ENCODE measurements at places on chromosomes 4 and X.

- DNase-seq, result no peak
Measured at GRCh38 chr4:54427826-54428225, 198.7 kb downstream of the PDGFRA start.

DNA sequence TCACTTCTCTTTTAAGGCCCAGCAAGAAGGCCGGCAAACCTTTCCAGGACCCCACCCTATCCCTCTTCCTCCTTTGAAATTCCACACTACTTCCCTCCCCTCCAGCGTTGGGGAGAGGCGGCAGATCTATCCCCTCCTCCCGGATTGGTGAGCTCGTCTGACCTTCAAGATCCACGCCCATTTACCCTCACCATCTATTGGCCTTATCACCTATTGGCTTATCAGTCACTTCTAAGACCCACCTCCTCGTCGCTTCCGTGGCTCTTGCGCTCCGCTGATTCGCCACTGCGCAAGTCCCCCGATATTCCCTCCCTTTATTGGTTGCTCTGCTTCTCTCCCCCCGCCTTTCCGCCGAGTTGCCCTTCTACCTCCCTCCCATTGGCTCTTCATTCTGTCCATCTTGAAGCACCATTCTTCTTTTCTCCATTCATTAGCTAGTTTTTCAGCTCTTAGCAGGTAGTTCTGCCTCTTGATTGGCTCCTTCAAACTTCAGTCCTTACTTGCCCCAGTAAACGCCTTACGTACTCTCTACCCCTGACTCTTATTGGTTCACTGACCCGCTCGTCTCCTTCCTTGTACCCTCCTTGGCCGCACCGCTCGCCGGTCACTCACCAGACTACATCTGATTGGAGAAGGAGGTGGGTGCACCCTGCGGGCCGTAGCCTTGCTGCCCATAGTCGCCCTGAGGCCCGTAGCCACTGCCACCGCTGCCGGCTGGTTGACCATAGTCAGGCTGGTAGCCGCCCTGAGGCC lies 4.8 kb upstream of the PRICKLE3 start:
- DNase-seq, result peak; percentile 91

- no peak for DNase-seq
Measured at GRCh38 chrX:139077281-139078250, 366.0 kb upstream of the FGF13 start.

GRCh38 chr4:110131916-110132315 lies 66.5 kb downstream of the ELOVL6 start:
- no peak for DNase-seq

GRCh38 chrX:94758130-94758529 lies 1084.1 kb downstream of the FAM133A start:
- DNase-seq, result no peak

- DNase-seq, result no peak
Measured at GRCh38 chr4:169987327-169988228, 38.6 kb downstream of the MFAP3L start.

GRCh38 chr4:52983563-52984303 lies 121.6 kb downstream of the RASL11B start:
- no peak for DNase-seq

DNA sequence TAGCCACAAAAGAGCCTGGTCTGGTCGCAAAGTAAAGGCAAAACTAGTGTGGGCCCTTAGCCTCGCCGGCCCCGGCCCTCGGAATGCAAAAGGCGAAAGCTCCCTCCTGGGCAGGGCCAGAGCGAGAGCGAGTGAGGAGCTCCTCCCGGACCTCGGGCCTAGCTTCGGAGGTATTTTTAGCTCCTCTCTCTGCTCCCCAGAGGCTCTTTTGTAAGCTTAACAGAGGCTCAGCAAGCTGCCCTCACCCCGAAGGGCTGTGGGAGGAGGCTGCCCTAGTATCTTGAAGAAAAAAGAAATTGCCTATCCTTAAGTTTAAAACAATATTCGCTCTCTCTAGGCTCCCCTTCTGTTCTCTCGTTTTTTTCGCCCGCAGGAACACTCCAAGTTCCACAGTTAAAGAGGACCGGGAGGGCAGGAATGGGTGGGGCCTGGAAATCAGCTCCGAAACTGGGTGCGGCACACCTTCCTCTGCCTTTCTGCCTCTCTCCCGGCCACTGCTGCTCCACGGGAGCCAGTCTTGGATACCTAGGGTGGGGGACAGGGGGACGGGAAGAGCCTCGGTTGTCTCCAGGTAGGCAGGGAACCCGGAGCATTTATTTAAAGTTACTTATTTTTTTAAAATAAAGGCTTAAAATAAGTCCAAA lies 12.1 kb downstream of the HAND2 start:
- no peak for DNase-seq

GRCh38 chr4:108536577-108536976 lies 83.8 kb upstream of the RPL34 start:
- DNase-seq, result no peak

- no peak for DNase-seq
Measured at GRCh38 chr4:86856896-86857295, 7.7 kb upstream of the SLC10A6 start.

- no peak for DNase-seq
Measured at GRCh38 chr4:89509708-89510281, 202.2 kb upstream of the GPRIN3 start.

DNA sequence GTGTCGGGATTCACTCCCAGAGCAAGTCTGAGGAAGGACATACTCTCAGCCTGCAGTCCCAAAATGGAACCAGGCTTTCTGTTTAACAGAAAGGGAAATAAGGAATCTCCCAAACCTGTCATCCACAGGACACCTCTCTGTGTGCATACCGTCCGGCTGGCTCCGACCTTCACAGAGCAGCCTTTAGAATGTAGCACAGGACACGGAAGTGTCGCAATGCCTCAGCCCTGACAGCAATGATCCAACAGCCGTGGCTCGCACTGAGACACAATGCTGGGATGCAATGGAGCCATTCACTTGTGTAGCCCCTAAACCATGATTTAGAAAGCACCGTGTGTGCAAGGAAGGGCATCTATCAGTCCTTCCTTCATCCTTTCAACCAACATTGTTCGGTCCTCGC lies 15.5 kb upstream of the HELT start:
- DNase-seq, result no peak

DNA sequence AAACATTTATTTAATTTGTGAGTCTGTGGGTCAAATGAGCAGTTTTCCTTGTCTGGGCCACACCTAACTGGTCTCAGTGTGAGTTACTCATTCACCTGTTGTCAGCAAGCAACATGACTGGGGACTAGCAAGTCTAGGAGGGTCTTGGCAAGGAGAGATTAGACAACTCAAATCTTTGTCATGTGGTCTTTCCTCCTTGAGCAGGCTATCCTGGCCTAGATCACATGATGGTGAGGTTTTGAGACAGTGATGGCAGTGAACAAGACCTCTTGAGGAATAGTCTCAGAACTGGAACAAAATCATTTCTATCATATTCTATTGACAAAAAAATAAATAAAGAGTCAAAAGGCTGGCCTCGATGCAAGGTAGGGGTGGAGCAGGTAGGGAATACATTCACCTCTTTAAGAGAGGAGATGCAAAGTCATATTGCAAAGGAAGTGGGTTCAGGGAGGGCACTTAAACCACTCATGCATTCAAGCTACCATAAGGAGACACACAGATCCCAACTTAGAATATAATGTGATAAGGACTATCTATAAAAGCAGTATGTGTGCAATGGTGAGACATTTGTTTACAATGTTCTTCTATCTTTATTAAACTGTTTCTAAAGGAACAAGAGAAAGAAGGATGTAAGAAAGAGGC lies 135.7 kb downstream of the ZNF330 start:
- DNase-seq, result no peak

GRCh38 chr4:33837043-33837838 lies 2407.1 kb downstream of the ARAP2 start:
- DNase-seq, result no peak

- no peak for DNase-seq
Measured at GRCh38 chrX:118825227-118825626, 1.6 kb downstream of the ZCCHC12 start.

DNA sequence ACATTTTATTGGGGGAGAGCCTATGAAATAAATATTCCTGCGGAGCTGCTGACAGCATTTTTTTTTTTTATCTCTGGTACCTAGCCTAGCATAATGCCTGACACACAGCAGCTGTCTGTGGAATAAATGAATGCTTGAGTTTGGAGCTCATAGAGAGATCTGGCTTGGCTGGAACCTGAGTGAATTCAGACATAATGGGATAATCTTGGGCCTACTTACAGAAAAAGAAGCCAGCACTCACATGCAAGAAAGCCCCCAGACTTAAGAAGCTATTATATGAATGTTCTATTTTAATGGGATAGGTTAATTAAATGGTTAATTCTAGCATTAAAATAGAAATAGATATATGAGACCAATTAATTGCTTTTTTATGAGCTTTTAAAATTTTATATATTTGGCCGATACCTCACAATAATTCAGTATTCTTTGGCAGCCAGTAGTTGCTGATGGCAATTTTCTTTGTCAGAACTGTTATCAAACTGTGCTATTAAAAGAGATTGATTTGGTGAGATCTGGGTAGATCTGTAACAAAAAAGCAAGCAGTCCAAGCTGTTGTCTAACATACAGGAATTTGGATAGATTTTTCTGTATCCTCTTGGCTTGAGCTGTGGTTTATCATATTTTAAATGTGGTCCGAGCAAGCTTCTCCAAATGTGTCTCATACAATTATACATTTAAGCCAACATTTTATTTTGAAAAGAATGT lies 654.2 kb downstream of the PCDH7 start:
- no peak for DNase-seq

DNA sequence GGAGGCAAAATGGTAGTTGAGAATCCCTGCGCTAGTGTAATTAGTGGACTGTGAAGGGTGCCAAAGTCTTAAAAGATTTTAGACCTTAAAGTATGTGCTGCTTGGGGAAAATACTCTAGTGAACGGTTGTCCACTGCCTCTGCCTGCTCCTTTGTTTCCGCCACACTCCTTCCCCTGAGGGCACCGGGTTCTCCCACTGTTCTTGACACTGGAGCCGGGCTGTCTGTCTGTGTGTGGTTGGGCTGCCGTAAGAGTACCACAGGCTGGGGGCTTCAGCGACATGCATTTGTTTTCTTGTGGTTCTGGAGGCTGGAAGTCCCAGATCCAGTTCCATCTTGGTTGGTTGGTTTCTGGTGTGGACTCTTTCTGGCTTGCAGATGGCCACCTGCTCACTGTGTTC lies 76.2 kb downstream of the CLDN34 start:
- DNase-seq, result no peak

DNA sequence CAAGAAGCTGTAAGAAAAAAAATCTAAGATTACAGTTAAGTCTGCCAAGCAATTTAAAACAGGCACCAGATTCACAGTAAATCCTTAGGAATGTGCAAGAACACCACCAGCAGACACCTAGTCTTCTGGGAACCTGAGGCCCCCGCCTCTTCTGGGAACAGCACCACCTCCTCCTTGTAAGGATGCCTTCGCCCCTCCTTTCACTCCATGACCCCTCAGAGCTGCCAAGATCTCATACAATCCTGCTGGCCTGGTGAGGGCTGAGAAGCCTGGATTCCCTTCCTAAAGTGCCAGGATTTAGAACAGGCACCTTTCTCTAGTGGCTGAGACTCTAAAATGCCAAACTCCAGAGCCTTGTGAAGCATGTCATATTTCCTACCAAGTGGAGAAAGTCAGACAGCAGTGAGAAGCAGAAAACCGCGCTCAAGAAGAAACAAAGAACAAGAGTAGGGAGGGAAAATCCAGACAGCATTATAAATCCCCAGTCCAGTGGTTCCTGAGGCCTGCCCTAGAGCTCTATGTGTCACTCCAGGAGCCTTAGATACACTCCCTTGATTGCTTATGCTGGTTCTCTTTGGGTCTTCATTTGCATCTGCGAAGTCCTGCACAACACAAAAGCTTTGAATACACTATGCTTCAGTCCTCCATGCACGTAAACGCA lies 166.4 kb downstream of the TSPAN5 start:
- DNase-seq, result no peak

DNA sequence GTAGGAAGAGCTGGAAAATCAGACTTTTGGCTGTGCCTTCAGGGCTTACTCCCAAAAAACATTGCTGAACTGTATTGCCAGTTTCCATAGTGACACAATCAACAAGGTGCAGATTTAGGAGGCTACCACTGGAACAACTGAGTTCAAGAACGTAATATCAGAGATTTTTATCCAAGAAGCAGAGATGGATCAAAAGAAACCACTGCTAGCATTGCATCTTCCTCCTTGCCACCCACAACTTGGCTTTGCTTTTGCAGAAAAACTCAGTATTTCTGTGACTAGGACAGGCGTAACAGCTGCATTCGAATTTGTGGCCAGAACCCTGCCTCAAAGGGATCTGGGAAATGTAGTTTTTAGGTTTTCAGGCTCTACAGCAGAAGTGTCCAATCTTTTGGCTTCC lies 27.8 kb upstream of the WDFY3 start:
- no peak for DNase-seq

DNA sequence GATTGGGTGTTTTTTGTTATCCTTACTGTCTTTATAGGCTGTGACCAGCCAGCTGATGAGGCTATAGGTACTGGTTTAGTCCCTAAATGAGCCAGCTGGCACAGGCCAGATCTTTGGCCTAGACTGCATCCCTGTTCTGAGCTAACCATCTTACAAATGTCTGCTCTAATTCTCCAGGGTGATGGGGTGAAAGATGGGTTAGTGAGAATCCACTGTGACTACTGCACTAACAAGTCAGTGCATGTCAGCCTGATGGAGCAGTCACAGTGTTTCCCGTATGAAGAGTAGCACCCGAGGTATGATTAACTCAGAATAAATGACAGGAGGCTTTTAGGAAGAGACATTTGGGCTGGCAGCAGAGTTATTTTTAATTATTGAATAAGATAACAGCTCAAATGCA lies 181.0 kb downstream of the DCTD start:
- DNase-seq, result no peak

DNA sequence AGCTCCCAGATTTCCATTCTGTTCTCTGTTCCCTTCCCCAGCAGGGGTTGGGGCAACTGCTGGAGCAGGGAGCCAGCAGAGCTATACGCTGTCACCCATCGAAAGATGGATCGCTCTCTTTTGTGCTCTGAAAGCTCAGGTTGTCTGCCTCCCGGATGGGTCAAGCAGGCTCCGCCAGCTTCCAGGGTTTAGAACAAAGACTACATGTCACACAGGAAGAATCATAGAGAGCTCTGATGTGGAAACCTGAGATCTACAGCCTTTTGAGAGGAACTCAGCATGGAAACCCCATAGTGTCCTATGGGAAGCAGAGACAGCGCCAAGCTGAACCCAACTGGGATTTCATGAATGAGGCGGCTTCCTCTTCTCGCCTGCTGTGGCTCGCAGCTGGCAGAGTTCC lies 205.4 kb downstream of the HS3ST1 start:
- no peak for DNase-seq

DNA sequence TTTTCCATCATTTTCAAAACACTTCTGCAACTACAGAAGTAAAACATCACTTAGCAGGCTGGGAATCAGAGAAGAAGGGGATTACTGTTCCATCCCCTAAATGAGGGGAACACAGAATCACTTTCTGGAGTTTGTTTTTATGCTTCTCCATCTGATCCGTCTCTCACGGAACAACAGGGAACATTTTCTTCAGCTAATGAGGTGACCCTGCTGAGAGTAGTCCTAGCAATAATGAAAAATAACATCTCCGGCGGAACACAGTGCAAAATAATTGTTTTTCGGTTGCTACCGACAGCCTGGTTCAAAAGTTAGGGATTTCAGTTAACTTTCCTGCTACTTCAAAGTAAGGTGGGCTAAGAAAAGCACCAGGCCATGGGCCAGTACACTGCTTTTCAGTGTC lies 322.9 kb downstream of the UNC5C start:
- DNase-seq, result no peak

GRCh38 chr4:176270669-176271068 lies 1.6 kb upstream of the ASB5 start:
- no peak for DNase-seq

GRCh38 chr4:66585767-66586166 lies 915.5 kb upstream of the EPHA5 start:
- DNase-seq, result no peak
